ENCODE measurements at places on chromosomes 7 and 10.

DNA sequence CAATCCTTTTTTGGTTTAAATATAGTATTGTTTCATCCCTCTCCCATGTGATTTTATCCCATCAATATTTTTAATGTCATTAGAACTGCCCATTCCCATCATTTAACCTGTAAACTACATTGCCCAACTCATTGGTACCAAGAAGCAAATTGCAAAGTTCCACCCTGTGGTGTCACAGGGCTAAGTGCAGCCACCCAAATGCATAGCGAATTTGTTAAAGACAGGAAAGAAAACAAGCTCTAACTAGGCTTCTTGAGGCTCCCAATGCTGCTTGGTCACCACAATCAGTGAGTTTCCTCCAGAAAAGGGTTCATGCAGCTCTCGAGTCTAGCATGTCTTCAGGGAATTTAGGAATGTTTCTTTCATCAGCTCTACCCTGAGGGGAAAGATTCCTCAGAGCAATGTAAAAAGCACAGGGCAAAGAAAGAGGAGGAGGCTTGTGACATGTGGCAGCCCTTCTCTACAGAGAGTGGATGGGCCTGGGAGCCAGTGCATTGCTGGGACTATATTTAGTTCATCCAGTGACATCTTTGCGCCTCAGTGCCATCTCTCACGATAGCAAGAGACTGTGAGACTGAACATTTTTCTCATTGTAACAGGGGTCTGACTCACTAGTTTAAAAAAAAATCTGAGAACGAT is 58.1 kb downstream of the CAV1 start:
- DNase-seq: peak; percentile 79

GRCh38 chr7:122273117-122273516 is 31.4 kb downstream of the FEZF1 start:
- DNase-seq: peak; percentile 85

GRCh38 chr10:124552691-124553276 is 91.2 kb downstream of the LHPP start:
- DNase-seq: no peak

GRCh38 chr10:90175161-90175681 is 473.8 kb downstream of the KIF20B start:
- no peak for DNase-seq

- no peak for DNase-seq
Observed at GRCh38 chr7:111640416-111640815, 78.1 kb upstream of the IMMP2L start.

DNA sequence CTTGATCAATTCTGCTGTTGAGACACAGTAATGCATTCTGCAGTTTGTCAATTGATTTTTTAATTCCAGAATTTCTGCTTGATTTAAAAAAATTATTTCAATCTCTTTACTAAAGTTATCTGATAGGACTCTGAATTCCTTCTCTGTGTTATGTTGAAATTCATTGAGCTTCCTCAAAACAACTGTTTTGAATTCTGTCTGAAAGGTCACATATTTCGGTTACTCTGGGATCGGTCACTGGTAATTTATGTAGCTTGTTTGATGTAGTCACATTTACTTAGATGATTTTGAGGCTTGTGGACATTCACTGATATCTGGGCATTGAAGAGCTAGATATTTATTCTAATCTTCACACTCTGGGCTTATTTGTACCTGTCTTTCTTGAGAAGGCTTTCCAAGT is 67.2 kb upstream of the NME8 start:
- DNase-seq: no peak

GRCh38 chr7:157560710-157561522 is 224.1 kb downstream of the DNAJB6 start:
- DNase-seq: no peak

- no peak for DNase-seq
Observed at GRCh38 chr10:14240253-14241189, 90.2 kb downstream of the FRMD4A start.

DNA sequence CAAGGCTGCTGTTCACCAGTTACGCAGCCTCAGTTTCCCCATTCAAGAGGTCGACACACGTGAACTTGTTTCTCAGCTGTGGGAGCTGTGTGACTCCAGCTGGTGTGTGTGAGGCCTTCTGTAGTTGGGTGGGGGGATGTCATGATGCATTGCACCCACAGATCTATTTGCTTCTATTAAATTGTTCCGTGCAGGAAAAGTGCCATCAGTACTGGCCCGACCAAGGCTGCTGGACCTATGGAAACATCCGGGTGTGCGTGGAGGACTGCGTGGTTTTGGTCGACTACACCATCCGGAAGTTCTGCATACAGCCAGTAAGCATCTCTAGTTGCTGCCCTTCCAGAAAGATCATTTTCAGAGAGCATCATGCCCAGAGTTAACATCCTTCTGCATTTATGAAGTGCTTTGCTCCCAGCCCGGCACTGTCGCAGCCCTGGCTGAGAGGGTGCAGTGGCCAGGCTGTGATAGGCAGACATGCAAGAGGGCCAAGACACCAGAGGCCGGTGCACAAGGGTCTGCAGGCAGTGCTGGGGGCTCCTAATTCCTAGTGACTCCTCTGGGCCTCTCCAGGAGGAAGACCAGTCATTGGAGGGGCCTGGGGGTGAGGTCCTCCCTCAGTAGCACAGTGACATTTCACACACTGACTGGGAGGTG is 60.2 kb downstream of the MKI67 start:
- DNase-seq: no peak

- DNase-seq: no peak
Observed at GRCh38 chr7:108014747-108015682, 12.1 kb upstream of the LAMB1 start.

GRCh38 chr7:2763597-2763996 is 75.6 kb downstream of the AMZ1 start:
- no peak for DNase-seq

DNA sequence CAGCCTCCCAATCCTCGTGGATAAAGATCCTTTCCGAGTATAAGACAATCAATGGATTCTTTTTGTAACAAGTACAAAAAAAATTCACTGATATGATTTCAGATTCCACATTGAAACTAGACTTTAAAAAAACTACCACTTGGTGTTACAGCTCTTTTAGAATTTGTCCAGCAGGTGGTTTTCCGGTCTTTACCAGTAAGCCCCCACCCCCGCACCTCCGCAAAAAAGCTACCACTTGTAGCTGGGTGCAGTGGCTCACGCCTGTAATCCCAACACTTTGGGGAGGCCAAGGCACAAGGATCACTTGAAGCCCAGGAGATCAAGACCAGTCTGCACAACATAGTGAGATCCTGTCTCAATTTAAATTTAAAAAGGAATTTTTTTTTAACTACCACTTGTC is 19.8 kb downstream of the IGF2BP3 start:
- DNase-seq: no peak

DNA sequence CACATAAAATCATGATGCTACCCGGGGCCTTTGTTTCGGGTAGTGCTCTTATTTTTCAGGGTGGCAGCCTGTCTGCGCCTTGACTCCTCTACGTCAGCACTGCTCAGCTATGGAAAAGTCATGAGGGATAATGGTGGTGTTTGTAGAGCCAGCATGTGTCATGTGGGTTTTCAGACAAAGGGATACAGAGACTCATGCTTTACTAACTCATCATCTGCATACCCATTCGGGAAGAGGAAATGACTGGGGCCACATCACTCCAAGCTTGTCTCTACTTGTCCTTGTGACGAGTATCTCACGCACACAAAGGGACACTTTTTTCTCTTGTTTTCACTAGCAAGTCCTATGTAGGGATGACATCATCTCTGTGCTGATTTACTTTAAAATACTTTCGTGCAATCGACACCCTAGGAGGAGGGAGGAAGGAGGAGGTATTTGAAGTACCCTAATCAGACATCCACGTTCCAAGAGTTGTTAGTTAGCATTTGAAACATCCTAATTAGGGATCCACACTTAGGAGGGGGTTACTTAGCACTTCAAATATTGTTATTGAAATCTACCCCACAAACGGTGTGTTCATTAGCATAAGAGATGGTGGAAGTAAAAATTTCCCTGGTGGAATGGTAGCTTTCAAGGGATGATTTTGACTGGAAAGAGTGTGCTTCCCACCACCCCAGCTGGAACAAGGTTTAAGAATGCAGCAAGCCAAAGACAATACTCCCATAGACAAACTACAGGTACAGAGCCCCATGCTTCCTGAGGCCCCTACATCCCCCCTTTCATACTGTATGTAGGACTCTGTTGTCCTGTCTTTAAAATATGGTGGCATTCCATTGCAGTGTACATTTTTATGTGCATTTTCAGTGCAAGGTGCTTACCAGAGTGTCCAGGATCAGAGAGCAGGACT is 52.0 kb downstream of the THNSL1 start:
- no peak for DNase-seq

- DNase-seq: no peak
Observed at GRCh38 chr7:15832996-15833395, 146.5 kb upstream of the MEOX2 start.

GRCh38 chr10:8182806-8183205 is 128.3 kb downstream of the GATA3 start:
- DNase-seq: no peak

- DNase-seq: no peak
Observed at GRCh38 chr10:127414024-127414423, 135.1 kb upstream of the NPS start.

- no peak for DNase-seq
Observed at GRCh38 chr10:26468700-26469099, 30.6 kb downstream of the APBB1IP start.

DNA sequence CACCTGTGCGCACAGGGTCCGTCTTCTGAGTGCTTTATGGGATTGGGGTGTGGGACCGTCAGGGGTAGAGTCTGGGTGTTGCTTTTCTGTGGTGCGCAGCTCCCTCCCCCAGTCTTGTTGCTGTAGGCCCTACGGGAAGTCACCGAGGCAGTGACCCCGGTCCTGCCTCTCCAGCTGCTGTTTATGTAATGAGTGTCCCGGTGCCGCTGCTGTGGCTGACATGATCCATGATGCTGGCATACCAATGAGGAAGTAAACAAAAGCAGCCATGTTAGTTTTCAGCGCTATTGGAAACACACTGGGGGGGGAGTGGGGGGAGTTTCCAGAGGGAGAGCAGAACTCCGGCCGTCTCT is 1.1 kb downstream of the TRIM8 start:
- no peak for DNase-seq

DNA sequence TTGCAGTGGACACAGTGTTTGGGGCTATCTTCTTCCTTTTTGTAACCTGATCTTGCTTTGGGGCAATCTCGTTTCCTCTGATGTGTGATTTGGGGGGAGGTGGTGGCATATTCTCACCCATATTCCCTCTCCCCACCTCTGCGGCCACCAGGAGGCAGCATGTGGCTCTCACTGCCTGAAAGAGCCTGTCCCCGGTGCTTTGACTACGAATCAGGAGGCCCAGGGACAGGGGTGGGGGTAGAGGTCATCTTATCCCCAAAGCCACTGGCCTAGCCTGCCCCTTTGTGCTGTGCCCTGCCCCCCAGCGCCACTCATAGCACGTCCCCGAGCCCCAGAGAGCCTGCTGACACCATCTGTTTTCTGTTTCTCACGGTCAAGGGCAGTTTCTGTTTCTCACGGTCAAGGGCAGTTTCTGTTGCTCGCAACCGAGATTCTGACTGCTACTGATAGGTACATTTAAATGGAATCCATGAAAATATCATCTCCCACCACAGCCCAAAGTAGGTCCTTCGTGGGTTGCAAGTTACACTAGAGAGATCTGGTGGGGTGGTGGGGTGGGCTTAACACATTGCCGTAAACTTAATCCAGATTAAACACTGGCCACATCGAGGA is 28.2 kb downstream of the PHYH start:
- peak; percentile 92 for DNase-seq

DNA sequence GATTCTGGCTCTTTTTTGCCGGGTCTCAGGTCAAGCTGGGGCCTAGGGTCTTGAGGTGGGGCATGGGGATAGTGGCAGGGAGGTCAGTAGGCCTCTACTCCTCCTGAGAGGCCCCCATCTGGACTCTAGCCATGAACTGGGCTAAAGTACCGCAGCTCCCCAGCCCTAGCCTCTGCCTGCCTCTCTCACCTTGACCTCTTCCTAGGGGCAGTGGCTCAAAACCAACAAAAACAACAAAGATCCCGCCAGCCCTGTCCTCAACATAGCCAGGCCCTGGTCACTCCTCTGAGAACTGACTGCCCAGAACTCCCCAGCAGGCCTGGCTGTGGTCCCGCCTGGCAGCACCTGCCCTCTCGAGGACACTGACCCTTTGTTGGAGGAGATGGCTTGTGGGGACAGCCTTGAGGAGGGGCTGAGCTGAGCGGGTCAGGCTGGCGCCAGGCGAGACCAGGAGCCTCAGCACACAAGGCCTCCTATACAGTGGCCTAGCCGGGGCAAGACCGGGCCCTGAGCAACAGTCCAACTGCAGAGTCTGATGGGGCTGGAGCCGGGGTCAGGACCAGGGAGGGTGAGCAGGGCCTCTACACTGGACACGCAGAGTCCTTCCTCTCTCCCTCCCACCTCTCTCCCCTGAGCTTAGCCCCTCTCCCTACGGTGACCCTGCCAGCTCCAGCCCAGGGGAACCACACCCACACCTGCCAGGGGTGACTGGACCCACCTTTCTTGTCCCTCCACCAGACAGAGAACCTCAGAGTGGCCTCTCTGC is 11.6 kb upstream of the PPIF start:
- no peak for DNase-seq

GRCh38 chr7:2522780-2523433 is 3.3 kb downstream of the LFNG start:
- no peak for DNase-seq

GRCh38 chr7:4519819-4520520 is 162.1 kb upstream of the FOXK1 start:
- DNase-seq: no peak

DNA sequence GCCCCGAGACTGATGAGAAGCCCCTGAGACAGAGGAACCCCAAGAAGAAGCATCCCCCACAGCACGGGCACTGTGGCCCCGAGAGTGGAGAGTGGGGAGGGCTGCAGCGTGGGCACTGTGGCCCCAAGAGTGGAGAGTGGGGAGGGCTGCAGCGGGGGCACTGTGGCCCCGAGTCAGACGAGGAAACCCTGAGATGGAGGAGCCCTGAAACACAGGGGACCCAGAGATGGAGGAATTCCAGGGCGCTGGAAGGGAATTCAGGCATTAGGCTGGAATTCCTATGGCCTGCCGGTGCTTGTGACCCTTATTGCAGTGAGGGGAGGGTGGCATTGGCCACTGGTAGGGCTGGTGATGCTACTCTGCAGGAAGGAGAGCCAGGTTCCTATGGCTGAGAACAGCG is 168.6 kb upstream of the SHH start:
- no peak for DNase-seq

DNA sequence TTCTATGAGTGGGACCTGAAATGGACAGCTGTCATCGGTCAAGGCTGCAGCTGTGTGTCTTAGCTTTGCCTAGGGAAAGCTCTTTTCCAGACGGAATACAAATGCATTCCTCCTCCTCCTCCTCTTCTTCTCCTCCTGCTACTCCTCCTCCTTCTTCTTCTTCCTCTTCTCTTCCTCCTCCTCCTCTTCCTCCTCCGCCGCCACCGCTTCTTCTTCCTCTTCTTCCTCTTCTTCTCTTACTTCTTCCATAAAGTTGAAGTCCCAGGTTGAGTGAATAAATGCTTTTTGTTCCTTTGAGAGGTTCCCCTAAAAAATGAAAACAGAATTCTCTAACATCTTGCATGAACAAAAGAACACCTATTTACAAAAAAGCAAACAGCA is 28.7 kb downstream of the KLF6 start:
- no peak for DNase-seq

- no peak for DNase-seq
Observed at GRCh38 chr7:1649751-1650326, 20.2 kb upstream of the ELFN1 start.

- no peak for DNase-seq
Observed at GRCh38 chr7:85184599-85185423, 2.0 kb downstream of the SEMA3D start.
